ENCODE measurements at places on chromosomes 11 and 22. TPM values are rescaled to one million over a fixed set of nuclear protein-coding genes. Genes with fewer than 3 reads are reported as not detected.

Gene HTR3B
- total RNA-seq, result not detected

GRCh38 chr11:116997071-116997470 lies 101.2 kb downstream of the SIK3 start:
- DNase-seq, result no peak

Gene HPX
- 0.27 TPM for total RNA-seq

Gene C11orf16
- not detected for total RNA-seq

DNA sequence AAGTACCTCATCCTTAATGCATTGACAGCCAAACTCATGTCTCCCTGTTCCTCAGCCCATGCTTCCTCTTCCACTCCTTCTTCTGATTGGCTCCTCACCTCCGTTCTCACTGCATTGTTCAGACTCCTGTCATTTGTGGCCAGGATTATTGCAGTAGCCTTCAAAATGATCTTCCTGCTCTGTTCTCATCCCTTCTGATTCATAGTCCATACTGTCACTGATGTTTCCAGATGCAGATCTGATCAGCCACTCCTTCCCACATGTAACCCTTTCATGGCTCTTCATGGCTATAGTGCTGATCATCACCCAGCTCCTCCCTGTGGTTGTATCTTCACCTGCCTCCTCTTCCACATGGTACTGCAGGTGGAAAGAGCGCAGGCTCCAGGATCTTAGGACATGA lies 71.7 kb downstream of the DEPDC5 start:
- no peak for DNase-seq

GRCh38 chr11:110287537-110287936 lies 8.9 kb downstream of the RDX start:
- no peak for DNase-seq

GRCh38 chr11:111391328-111392124 lies 12.5 kb upstream of the POU2AF1 start:
- no peak for DNase-seq

- no peak for DNase-seq
These were observed 118.1 kb downstream of the HIPK3 start for GRCh38 chr11:33375236-33375635.

DNA sequence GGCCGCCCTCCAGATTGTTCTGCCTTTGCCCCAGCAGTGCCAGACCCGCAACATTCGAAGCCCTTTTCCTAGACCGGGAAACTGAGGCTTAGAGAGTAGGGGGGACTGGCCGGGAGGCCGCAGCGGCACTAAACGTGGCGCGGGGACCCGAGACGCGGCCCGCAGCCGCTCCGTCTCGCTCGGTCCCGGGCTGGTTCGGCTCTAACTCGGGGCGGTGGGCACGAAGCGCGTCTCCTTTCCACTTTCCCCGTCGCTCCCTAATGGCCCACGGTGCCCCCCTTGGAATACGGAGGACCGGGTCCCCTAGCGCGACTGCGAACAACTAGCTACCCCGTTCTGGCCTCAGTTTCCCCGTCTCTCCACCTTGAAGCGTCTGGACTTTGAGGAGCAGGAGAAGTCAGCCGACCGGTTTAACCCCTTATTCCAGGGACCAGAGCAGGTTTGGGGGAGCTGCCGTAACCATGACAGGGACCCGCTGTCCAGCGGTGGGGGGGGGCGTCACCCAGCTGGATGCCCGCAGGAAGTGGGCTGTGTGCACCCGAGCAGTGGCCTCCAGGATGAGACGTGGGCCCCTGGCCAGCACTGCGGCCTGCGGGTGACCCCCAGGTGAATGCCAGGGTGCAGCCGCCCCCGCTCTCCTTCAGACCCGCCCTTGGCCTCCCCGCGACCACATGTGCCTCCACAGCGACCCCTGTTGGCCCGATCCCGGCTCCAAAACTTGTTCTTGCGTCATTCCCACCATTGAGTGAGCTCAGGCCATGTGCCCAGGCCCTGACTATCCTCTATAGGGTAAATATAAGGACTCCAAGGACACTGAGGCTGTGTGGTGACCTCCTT lies 1.1 kb downstream of the CDC42EP1 start:
- DNase-seq, result peak; percentile 71

DNA sequence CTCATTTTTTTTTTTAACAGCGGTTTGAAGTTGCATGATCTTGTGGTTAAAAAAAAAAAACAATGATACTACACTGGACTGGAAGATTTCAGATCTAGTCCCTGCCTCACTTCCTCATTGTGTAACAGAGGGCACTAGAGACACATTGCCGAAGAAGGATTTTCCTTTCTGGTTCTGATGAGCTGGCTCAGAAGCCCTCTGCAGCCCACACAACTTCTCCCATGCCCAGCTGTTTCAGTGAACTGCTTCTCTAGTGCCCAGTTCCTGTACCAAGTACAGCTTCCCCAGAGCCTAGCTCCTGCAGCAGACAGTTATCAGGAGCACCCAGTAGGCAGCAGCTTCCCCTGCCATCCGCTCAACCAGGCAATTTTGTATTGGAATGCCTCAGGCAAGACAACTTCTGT lies 29.5 kb upstream of the ANO5 start:
- DNase-seq, result no peak

Gene MEI1
- 36.3 TPM for total RNA-seq

Gene CNTN5
- not detected for total RNA-seq

Gene FGF3
- total RNA-seq, result not detected

DNA sequence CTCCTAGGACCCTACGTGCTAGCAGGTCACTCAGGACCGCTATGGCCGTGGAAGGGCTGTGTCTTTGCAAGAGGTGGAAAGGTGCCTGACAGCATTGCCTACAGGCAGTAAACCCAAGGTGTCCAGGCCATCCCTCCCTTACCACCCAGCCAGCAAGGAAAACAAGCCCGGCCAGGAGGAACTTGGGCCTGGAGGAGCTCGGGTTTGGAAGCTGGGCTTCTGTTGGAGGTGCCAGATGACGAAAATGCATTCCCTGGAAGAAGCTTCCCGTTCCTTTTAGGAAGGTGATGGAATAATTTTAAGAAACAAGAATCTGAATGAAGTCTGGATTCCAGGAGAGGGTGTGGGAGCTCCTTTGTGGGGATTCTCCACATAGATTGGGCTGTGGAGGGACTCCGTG lies 23.6 kb downstream of the FBLN1 start:
- DNase-seq, result no peak

DNA sequence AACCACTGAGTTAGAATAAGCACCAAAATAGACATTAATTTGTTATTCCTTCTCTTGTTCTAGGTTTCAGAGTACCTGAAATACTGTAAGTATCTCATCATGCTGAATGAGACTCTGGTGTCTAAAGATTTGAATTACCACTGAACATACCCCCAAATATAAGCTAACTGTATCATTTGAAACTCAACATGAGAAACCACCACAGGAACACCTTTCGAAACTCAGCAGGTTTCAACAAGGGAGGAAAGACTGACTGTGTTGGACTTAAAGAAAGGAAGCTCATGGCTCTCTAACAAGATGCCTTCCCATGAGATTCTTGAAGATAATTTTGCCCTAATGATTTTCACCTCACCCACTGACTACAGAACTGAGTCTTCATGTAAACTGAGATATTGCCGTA lies 37.0 kb downstream of the PRCP start:
- DNase-seq, result no peak

- DNase-seq, result no peak
These were observed 47.6 kb downstream of the AP2A2 start for GRCh38 chr11:973237-973636.

Gene SLC29A2
- 8.5 TPM for total RNA-seq

DNA sequence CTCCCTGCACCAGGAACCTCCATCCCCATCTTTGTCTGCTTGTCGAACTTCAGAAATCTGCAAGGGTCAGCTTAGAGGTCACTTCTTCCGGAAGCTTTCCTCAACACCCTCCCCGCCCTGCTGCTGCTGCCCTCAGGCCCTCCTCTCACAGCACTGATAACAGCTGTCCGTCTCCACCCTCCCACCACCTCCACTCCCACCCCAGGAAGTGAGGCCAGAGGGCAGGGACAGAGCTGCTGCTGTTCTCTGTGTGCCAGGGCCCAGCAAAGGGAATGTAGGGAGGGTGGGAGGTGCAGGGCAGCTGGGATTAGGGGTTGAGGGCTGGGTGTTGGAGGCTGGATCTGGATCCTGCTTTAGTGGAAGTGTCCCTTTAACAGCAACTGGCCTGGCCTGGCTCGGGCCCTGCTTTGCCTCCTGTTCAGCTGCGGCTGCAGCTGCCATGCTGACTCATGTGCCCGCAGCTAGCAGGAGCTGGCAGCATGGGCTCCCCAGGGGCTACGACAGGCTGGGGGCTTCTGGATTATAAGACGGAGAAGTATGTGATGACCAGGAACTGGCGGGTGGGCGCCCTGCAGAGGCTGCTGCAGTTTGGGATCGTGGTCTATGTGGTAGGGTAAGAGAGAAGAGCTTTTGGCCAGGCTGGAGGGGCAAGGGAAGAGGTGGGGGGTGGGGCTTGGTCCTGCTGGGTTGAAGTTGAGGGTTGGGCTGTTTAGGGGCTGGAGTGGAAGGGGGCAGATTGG lies at the start of gene P2RX6:
P2RX6 (plus strand) TSS at position 440 of the 740 bp plus-strand sequence; CDS start at position 450, 10 bp downstream.
- no peak for DNase-seq

Gene METTL15
- total RNA-seq, result 15.3 TPM

DNA sequence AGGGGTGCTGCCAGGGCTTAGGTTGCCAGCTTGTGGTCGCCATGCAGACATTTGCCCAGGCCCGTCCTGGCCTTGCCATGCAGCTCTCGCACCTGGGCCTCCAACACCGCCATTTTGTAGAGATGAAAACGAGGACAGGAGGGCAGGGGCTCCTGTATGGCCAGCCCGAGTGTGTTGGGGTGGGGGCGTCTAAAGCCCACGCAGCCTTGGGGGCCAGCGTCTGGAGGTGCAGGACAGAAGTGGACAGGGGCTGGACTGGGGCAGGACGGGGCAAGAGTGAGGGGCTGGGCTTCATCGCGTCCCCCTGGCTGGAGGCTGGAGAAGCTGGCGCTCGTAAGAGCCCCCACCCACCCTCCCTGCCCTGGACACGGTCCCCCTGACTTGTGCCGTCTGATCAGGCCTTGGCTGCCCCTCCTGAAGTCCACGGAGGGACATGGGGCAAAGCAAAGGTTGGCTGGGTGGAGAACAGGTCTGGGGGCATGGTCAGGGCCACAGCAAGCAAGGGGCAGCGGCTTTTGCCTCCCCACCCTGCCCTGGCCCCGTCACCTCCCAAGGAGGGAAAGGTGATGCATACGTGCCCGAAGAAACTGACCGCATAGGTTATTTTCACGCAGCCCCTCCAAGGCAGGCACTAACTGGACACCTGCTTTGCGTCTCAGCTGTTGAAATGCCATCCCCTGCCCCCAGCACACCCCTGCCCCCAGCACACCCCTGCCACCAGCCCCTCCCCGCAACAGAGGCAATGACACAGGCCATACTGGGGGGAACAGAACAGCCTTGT lies 815 bp downstream of the TNNT3 start:
- no peak for DNase-seq

GRCh38 chr11:10329935-10330334 lies 25.1 kb downstream of the ADM start:
- DNase-seq, result no peak

GRCh38 chr11:111172321-111172862 lies 73.1 kb upstream of the POU2AF2 start:
- DNase-seq, result no peak

Gene MPZL3
- total RNA-seq, result 119 TPM

GRCh38 chr11:8363921-8364320 lies 100.2 kb upstream of the LMO1 start:
- no peak for DNase-seq

DNA sequence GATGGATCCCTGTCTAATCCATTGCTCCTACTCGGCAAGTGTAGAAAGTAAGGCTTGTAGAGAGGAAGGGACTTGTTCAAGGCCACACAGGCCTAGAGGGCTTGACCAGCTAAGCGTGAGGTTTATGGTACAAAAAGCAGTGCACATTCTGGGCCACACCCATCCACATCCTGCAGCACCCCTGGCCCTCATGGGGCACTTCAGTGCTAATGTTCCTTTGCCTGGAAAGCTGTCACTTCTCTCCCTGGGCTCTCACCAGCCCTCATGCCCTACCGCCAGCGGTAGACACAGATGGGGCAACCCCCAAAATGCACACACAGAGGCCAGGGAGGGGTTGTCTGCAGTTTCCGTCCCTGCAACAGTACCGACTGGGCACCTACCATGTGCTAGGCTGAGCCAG lies 7.1 kb upstream of the MGAT3 start:
- DNase-seq, result no peak

DNA sequence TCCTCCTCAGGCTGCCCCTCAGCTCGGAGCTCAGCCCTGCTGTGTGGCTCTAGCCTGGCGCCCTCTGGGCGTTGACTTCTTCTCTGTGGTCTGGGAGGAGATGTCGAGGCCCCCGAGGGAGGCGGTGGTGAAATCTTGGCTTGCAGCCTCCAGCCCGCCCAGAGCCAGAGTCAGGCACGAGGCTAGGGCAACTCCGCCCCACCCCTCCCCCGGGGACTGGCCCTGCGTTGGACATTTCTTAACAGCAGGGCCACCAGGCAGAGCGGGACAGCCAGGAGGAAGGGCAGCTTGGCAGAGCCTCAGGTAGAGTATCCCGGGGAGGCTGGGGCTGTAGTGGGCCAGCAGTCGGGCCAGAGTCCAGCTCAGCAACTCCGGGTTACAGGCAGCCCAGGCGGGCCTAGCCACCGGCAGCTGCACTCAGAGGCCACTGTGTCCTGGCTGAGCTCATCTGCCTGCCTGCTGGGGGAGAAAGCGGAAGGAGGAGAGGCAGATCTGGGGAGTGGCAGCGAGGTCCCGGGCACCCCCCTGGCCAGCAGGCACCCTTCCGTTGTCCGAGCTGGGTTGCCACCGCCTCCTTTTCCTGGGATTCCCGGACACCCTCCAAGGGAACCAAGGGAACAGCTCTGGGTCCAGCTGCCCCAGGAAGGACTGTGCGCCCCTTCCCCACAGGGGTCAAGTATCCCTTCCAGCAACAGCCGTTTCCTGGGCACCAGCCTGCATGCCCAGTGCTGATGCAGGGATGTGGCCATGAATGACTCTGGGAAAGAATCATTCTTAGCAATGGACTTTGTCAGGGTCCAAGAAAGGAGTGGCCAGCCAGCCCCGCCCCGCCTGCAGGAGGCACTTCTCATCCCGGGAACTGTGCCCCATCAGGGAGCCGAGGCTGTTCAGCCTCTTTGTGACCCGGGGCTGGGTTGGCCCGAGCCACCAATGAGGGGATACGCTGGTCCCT lies at the start of gene ALDH3B1:
ALDH3B1 (plus strand) TSS at position 238 of the 952 bp plus-strand sequence. CDS start 4,971 bp downstream, outside the sequence.
- no peak for DNase-seq

GRCh38 chr22:26576026-26576680 lies 13.8 kb downstream of the TPST2 start:
- no peak for DNase-seq

GRCh38 chr11:36010010-36010740 lies 66.3 kb downstream of the LDLRAD3 start:
- no peak for DNase-seq
